Kidney capillary endothelial cell (primary cell): ENCODE measurements at places on chromosomes 4 and X.

- DNase-seq: no peak
Observed at GRCh38 chrX:18170910-18171309, 49.8 kb downstream of the BEND2 start.

DNA sequence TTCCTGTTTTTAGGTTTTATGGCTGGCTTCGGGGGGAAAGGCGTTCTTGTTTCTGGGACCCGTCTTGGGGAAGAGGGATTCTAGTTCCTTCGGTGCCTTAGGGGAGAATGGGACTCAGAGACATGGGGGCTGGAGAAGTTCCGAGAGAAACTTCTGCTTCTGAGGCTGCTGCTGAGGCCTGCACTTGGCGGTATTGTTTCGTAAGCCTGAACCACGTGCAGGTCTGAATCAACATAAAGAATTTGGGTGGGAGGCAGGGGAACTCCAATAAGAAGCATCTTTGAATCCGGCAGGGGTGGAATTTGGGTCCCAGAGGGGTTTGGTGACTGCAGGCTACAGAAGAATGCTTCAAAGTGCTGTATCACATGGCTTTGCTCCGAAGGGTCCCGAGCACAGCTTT is 15.1 kb downstream of the XG start:
- no peak for DNase-seq

DNA sequence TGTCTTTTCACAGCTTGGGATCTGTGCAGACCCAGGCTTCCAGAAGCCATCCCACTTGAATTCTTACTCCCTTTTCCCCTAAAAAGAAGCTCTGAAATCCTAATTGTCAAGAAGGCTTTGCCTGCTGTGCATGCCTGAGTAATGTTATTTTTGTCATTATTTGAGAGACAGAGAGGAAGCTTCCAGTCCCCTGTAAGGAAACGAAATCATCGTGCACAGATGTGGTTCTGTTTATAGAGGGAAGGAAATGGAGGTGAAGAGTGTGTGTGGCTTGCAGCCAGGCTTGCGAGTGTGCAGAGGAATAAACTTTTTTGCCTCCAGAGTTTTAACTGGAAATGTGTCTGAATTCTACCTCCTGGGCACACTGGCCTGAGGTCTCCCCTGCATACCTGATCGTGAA is 70.2 kb downstream of the TBL1X start:
- peak; percentile 9 for DNase-seq

- no peak for DNase-seq
Observed at GRCh38 chr4:2790583-2791517, 2.0 kb upstream of the SH3BP2 start.

- DNase-seq: no peak
Observed at GRCh38 chr4:687971-688853, 739 bp downstream of the SLC49A3 start.

DNA sequence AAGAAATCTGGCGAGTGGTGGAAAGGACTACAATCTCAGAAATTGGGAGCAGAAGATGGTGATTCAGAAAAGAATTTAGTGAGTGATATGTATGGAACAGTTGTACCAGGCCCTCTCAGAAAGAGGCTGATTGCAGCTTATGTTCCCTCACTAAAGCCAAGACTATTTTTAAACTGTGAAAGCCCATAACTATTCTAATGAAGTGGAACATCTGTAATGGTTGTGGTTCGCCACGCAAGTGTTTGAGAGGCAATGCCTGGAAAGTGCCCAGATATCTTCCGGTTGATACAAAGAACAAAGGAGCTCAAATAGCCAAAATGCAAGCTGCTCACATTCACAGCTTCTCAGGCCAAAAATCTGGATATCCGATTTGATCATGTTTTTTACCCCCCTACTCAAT is 1250.7 kb downstream of the RAPGEF2 start:
- DNase-seq: no peak

DNA sequence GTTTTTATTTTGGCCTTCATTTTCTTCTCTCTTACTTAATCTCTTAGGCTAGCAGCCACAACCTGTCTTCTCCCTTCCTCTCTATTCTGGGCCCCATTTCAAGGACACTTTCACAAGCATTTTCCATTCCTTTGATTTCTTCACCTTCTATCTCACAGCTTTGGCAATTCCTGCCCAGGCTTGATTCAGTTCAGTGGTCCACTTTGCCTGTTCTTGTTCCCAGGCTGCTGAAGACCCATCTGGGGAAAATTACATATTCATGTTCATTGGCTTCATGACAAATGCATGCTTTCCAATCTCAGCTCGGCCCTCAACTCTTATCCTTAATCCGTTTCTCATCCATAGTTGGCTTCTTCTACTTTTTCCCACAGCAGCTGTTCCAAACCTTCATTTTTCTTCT is 38.7 kb upstream of the LPAR4 start:
- DNase-seq: no peak

- DNase-seq: no peak
Observed at GRCh38 chrX:129958083-129958465, 24.4 kb upstream of the BCORL1 start.

DNA sequence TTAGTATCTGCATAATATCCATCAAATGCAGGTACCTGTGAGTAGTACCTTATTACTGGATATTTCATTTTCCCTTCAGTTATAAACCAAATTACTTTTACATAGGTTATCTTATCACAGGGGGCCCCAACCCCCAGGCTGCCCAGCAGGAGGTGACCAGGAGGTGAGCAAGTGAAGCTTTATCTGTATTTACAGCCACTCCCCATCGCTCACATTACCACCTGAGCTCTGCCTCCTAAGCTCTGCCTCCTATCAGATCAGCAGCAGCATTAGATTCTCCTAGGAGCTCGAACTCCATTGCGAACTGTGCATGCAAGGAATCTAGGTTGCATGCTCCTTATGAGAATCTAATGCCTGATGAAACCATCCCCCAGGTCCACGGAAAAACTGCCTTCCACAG is 6.3 kb downstream of the PRSS12 start:
- DNase-seq: no peak

DNA sequence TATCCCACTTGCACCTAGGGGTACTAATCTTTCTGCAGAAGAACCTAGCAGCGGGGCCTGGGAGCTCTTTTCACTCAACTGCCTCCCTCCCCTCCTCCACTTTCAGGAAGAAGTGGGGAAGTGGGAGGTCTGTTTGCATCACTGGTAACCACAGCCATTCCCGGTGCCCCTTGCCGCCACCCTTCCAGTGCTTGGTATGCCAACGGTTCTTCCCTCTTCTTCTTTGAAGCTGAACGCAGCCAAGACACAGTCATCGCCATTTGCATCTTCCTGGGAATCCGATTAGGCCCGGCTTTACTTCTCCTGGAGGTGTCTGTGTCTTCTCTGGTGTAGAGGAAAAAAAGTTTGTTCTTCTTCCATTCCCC is 47.2 kb upstream of the RBPJ start:
- DNase-seq: no peak

GRCh38 chr4:137707102-137707620 is 174.9 kb upstream of the PCDH18 start:
- no peak for DNase-seq

- DNase-seq: no peak
Observed at GRCh38 chr4:155974996-155975395, 21.3 kb upstream of the CTSO start.

DNA sequence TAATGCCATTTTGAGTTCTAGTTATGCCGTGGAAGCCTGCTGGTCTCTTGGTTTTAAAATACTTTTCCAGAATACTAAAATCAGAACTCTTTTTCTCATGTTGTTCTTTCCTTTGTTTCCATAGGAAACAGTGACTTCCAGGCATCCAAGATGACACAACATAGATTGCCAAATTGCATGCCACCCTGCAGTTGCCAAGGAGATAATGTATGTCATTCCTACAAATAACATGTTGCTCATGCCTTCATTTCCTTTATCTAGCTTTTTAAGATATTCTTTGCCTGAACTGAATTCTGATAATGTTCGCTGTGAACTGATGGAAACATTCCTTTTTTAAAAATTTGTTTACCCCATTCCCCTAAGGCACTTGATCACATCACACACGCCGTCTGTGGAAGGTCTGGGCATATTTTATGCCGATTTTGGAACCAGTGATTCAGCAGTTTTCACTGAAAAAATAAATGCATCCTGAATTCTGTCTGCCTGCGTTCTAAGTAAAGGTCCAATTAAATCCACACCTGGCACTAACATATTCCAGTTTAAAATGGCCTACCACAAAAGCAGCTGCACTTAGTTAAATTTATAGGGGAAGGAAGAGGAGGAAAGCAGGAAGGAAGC is 38.0 kb upstream of the COX7B2 start:
- DNase-seq: peak; percentile 51

- peak; percentile 68 for DNase-seq
Observed at GRCh38 chrX:100748108-100748507, 16.2 kb upstream of the SYTL4 start.

DNA sequence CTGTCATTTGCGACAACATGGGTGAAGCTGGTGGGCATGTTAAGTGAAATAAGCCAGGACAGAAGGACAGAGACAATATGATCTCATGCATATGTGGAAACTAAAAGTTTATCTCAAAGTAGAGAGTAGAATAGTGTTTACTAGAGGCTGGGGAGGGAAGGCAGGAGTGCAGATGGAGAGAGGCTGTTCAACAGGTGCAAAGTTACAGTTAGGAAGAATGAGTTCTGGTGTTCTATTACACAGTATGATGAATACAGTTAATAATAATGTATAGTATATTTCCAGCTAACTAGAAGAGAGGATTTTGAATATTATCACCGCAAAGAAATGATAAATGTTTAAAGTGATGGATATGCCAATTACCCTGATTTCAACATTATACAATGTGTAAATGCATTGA is 69.8 kb downstream of the FBXL5 start:
- no peak for DNase-seq

GRCh38 chr4:143085224-143085623 is 99.5 kb upstream of the USP38 start:
- DNase-seq: no peak

- DNase-seq: peak; percentile 36
Observed at GRCh38 chr4:169410839-169411770, 140.3 kb upstream of the SH3RF1 start.

DNA sequence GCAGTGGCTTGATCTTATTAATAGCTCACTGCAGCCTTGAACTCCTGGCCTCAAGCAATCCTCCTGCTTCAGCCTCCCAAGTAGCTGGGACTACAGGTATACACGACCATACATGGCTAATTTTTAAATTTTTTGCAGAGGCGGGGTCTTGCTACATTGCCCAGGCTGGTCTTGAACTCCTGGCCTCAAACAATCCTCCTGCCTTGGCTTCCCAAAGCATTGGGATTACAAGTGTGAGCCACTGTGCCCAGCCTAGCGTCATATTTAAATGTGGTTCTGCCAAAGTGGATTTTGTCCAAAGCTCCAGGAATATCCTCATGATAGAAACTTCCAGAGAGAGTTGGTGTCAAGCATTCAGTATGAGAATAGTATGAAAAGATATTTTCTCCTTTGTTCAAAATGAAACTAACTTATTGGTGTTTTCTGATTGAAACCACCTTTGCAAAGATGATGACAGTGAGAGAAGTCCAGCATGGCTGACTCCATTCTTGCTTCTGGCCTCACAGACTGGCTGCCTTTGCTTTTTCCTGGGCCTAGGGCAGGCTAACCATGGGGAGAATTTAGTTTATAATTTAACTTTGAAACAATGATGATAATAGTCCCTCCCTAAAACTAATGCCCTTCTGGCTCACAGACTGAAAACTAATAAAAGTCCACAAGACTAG is 129.0 kb downstream of the C4orf51 start:
- DNase-seq: no peak
